ENCODE measurements at places on chromosomes 3 and 15.

GRCh38 chr3:141812084-141812483 lies 48.9 kb downstream of the GRK7 start:
- H3K4me1 ChIP-seq = peaks cover 3% of the 10 kb centered on the region
- H3K4me3 ChIP-seq = no peak overlapping the region
- no peaks in the 10 kb centered on the region for H3K36me3 ChIP-seq
- no peak for DNase-seq

GRCh38 chr3:139639662-139640061 lies 38.1 kb downstream of the NMNAT3 start:
- no peaks in the 10 kb centered on the region for H3K4me1 ChIP-seq
- H3K27me3 ChIP-seq = no peaks in the 10 kb centered on the region
- no peaks in the 10 kb centered on the region for H3K36me3 ChIP-seq
- H3K27ac ChIP-seq = no peak overlapping the region
- H3K4me3 ChIP-seq = no peak overlapping the region
- no peak for DNase-seq

GRCh38 chr15:66408675-66409282 lies 22.1 kb downstream of the MAP2K1 start:
- no peak overlapping the region for H3K27ac ChIP-seq
- no peak overlapping the region for H3K4me3 ChIP-seq
- no peaks in the 10 kb centered on the region for H3K27me3 ChIP-seq
- DNase-seq = no peak
- no peaks in the 10 kb centered on the region for H3K4me1 ChIP-seq
- no peaks in the 10 kb centered on the region for H3K36me3 ChIP-seq

DNA sequence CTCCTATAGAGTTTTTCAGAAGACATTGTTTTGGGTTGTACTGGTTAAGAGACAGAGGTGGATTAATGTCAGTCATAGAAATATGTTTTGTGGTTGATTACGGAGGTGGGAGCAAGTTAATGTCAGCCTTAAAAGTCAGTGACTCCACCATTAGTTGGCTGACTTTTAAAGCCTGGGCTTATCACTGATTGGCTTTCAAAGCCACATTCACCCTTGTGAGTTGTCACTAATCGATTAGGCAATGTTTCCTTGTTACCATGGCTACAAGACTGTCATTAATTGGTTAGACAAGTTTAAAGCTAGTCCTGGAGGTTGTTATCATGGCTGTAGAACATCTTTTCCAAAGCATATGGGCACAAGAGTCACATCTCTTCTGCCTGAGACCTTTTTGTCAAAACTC lies 73.0 kb downstream of the NEO1 start:
- H3K27ac ChIP-seq = no peak overlapping the region
- no peaks in the 10 kb centered on the region for H3K36me3 ChIP-seq
- H3K4me3 ChIP-seq = no peak overlapping the region
- H3K4me1 ChIP-seq = peaks cover 4% of the 10 kb centered on the region

DNA sequence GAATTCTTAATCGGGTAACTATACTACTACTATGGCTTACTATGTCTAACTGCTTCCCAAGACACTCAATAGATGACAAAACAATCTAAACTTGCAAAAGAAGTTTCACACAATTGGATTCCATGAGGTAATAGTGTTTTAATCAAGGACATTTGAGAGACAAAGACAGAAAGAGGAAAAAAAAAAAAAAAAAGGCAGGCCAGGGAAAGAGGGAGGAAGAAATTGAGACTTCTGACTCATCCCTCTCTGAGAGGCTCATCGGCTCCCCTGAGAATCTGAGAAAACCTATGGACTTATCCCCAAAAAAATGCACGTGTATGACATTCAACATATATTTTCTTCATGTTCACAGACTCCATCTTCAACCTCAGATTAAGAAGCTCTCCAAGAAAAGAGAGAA lies 61.0 kb downstream of the SCAPER start:
- no peak overlapping the region for H3K27ac ChIP-seq
- H3K4me1 ChIP-seq = no peaks in the 10 kb centered on the region
- no peak for DNase-seq

DNA sequence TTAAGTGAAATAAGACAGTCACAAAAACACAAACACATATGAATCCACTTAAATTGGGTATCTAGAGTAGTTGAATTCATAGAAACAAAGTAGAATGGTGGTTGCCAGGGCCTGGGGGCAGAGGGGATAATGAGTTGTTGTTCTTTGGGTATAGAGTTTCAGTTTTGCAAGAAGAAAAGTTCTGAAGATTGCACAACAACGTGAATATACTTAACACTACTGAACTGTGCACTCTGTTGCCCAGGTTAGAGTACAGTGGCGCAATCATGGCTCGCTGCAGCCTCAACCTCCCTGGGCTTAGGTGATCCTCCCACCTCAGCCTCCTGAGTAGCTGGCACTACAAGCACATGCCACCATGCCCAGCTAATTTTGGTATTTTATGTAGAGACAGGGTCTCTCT lies 14.9 kb downstream of the GRAMD2A start:
- no peak overlapping the region for H3K4me3 ChIP-seq
- peaks cover 15% of the 10 kb centered on the region for H3K4me1 ChIP-seq
- no peak for DNase-seq
- no peaks in the 10 kb centered on the region for H3K36me3 ChIP-seq
- H3K27me3 ChIP-seq = peaks cover 13% of the 10 kb centered on the region
- no peak overlapping the region for H3K27ac ChIP-seq

- H3K27ac ChIP-seq = no peak overlapping the region
- H3K27me3 ChIP-seq = no peaks in the 10 kb centered on the region
- peaks cover 4% of the 10 kb centered on the region for H3K4me1 ChIP-seq
- H3K36me3 ChIP-seq = no peaks in the 10 kb centered on the region
- DNase-seq = no peak
Observed at GRCh38 chr3:13647298-13648059, 98.6 kb downstream of the FBLN2 start.

DNA sequence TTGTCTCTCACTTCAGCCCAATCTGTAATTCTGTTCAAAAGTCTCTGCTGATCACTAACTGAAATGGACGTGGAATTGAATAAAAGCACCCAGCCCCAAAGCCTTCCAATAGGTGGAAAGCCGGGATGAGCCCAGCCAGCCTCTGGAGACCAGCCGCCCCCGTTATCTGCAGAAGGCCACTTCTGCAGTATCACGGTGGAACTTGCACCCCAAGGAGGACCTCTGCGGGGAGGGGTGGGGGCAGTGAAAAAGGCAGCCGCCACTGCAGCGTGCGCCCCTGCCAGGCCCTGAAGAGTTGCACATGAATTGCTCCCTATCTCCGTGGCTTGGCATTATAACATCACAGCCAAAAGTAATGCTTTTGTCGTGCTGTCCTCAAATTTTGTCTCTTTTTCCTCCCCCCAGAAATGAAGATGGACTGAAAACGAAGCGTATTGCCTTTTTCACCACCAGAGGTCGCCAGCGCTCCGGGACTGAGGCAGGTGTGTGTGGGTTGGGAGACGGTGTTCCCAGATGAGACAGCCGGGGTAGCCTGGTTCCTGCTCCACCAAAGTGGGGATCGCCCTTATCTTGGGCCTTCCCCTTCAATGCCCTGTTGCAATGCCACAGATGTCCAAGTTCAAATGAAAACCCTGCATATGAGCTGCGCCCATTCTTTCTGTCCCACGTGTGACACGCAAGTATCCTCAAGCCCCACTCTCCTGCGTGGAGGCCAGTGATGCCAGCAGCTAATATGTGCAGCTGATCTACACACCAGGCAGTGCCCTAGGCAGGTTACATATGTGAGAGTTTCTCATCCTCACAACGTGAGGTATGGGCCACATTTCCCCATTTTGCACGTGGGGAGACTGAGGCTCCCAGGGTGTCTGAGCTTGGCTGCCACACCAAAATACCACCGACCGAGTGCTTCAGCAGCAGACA lies 96.0 kb downstream of the LRRK1 start:
- no peak overlapping the region for H3K4me3 ChIP-seq
- H3K27me3 ChIP-seq = no peaks in the 10 kb centered on the region
- H3K4me1 ChIP-seq = no peaks in the 10 kb centered on the region

- H3K36me3 ChIP-seq = no peaks in the 10 kb centered on the region
- no peak overlapping the region for H3K4me3 ChIP-seq
- no peaks in the 10 kb centered on the region for H3K4me1 ChIP-seq
- no peak for DNase-seq
- no peak overlapping the region for H3K27ac ChIP-seq
Observed at GRCh38 chr3:105906345-105906744, 37.5 kb upstream of the CBLB start.

GRCh38 chr3:134797057-134797740 lies 2.1 kb downstream of the EPHB1 start:
- H3K36me3 ChIP-seq = no peaks in the 10 kb centered on the region
- no peaks in the 10 kb centered on the region for H3K4me1 ChIP-seq
- H3K27me3 ChIP-seq = peaks cover 55% of the 10 kb centered on the region
- DNase-seq = no peak

- no peaks in the 10 kb centered on the region for H3K27me3 ChIP-seq
- H3K27ac ChIP-seq = no peak overlapping the region
- H3K4me3 ChIP-seq = no peak overlapping the region
Observed at GRCh38 chr3:63980830-63981498, 42.3 kb downstream of the PSMD6 start.

DNA sequence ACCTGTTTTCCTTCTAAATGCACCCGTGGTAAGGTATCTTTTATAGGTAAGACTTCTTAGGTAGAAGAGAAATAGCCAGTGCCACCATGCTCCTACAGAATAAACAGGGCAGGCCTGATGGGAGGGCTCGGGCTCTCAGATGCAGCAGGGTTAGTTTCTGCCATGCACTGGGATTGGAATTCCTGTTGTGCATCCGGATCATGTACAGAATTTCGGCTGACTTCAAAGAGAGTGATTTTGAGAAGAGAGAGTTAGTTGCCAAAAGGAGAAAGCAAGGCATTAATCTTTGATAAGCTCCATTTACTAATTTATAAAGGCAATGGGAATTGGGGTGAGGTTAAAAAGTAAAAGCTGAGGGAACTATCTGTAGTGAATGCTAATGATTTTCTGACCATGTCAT lies 211.2 kb downstream of the WDR72 start:
- H3K4me3 ChIP-seq = no peak overlapping the region
- H3K27ac ChIP-seq = no peak overlapping the region
- H3K4me1 ChIP-seq = no peaks in the 10 kb centered on the region

DNA sequence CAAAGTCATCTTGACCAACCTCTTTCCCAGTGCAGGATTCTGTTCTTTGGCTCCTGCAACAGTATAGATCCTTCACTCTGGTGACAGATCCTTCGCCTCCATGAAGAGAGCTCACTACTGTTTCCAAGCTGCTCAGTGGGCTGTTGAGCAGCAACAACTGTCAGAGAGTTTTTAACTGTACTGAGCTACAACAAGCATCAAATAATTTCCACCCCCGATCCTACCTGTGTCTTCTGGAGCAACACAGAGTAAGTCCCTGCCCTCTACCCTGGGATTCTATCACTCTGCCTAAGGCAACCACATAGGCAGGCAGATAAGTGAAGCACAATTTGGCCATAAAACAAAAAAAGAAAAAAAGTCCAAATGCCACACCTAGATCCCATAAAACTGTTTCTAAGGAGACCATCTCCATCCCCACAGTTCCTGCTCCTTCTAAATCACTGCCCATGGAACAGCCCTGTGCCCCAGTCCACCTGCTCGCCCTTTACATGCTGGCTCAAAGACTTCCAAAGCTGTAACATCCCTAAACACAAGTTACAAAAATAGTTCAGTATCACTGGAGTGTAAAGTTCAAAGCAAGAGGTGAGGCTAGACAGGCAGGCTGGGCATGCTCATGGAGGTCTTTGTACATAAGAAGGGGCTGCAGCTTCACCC lies 37.8 kb upstream of the ANPEP start:
- no peaks in the 10 kb centered on the region for H3K27me3 ChIP-seq
- DNase-seq = no peak
- H3K4me1 ChIP-seq = peaks cover 11% of the 10 kb centered on the region
- H3K4me3 ChIP-seq = no peak overlapping the region
- peak overlapping the region; percentile 76 for H3K27ac ChIP-seq

GRCh38 chr3:115930922-115931321 lies 307.6 kb downstream of the GAP43 start:
- H3K36me3 ChIP-seq = no peaks in the 10 kb centered on the region
- no peak overlapping the region for H3K4me3 ChIP-seq
- DNase-seq = no peak
- no peak overlapping the region for H3K27ac ChIP-seq

GRCh38 chr3:123685780-123686179 lies 100.9 kb upstream of the HACD2 start:
- H3K4me1 ChIP-seq = peaks cover 13% of the 10 kb centered on the region
- H3K27me3 ChIP-seq = no peaks in the 10 kb centered on the region

GRCh38 chr15:39084674-39085530 lies 496.0 kb upstream of the THBS1 start:
- no peak for DNase-seq
- no peak overlapping the region for H3K4me3 ChIP-seq
- H3K36me3 ChIP-seq = no peaks in the 10 kb centered on the region
- H3K27me3 ChIP-seq = no peaks in the 10 kb centered on the region

DNA sequence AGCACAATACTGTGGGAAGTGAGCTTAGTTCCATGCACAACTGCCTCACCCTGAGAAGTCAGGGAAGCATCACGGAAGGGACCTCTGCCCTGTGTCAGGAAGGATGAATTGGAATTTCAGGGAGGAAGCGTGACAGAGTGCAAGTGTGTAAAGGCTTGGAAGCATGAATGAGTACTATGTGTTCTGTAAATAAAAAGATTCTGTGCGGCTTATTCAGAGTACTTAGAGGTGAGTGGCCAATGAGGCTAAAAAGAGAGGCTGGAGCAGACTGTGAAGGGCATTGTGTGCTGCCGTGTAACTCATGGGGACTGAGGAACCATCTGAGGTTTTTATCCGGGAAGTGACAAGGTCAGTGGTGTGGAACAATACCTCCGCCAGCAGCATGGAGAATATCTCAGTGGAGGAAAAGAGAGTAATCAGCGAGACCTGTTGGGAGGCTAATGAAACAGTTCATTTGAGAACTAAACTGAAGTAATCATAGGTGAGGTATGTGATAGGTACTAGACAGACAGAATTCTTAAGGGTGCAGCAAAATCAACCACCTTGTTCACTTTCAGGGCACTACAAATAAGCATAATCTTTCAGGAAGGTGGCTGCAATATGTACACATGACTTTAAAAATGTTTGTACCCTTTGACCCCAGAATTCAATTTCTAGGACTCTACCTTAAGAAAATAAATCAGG lies 64.9 kb upstream of the SPRED1 start:
- peak overlapping the region; percentile 47 for H3K27ac ChIP-seq
- H3K27me3 ChIP-seq = no peaks in the 10 kb centered on the region
- no peak for DNase-seq
- no peaks in the 10 kb centered on the region for H3K36me3 ChIP-seq
- no peaks in the 10 kb centered on the region for H3K4me1 ChIP-seq
- no peak overlapping the region for H3K4me3 ChIP-seq

- H3K27me3 ChIP-seq = no peaks in the 10 kb centered on the region
- DNase-seq = peak; percentile 17
- no peaks in the 10 kb centered on the region for H3K36me3 ChIP-seq
- no peaks in the 10 kb centered on the region for H3K4me1 ChIP-seq
Observed at GRCh38 chr3:150830094-150830681, 67.2 kb upstream of the SIAH2 start.

DNA sequence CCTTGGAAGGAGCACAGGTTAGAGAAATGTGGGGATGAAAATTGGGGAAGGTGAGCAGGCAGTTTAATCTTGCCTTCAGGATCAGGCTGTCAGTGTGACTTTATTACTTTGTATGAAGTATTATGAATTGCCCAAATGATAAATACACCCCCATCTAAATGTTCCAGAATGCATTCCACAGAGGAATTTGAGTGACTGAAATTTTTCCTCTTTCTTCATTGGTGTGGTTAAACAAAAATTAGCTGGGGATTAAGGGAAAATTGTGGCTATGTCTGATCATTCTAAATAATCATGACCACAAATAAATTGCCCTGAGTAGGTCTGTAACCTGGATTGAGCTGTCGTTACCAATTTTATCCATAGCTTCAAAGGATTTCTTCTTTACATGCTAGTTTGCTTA lies 33.5 kb downstream of the FAM98B start:
- DNase-seq = no peak
- no peak overlapping the region for H3K4me3 ChIP-seq
- no peaks in the 10 kb centered on the region for H3K4me1 ChIP-seq
- H3K27me3 ChIP-seq = no peaks in the 10 kb centered on the region
- H3K36me3 ChIP-seq = no peaks in the 10 kb centered on the region
- H3K27ac ChIP-seq = no peak overlapping the region

Data from hepatocyte (in vitro differentiated cells).